ENCODE measurements at places on chromosomes 2 and 18.

- no peak for DNase-seq
Measured at GRCh38 chr2:13218205-13218604, 501.5 kb downstream of the TRIB2 start.

DNA sequence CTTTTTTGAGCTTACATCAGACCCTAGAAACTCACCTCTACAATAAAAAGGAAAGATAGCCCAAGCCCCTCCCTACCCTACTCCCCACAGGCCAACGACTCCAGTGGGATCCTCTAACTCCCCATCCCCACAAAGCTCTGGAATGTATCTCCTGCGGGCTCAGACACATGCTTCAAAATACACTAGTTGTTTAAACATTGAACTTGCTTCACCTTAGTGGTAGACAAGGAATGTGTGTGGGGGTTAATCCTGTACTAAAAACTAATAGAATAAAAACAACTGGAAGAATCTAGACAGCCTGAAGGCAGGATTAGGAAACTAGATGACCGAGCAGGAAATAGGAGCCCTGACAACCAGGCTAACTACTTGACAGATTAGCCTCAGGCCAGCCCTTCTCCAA is 211.5 kb downstream of the SUCLG1 start:
- DNase-seq, result no peak

- DNase-seq, result no peak
Measured at GRCh38 chr2:96528006-96528699, 8.4 kb upstream of the ARID5A start.

DNA sequence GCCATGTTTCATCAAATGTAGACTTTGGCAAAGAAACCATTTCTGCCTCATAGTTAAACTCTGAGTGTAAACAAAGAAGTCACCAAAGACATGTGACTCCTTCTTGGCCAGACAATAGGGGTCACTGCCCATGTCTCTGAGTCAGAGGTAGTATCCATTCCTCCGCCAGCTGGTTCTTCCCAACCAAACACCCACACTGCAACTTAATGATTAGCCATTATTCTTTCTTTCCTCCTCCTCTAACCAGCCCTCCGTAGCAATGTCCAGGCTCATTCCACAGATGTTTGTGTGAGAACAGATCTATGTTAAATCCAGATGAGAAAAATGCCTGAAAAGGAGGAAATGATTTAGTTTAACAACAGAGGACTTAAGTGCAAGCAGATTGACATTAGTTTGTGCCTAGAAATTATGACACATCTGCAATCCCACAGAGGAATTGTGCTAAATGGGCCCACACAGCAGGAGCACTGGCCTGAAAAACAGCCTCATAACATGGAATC is 127.9 kb upstream of the SH3BP4 start:
- no peak for DNase-seq

DNA sequence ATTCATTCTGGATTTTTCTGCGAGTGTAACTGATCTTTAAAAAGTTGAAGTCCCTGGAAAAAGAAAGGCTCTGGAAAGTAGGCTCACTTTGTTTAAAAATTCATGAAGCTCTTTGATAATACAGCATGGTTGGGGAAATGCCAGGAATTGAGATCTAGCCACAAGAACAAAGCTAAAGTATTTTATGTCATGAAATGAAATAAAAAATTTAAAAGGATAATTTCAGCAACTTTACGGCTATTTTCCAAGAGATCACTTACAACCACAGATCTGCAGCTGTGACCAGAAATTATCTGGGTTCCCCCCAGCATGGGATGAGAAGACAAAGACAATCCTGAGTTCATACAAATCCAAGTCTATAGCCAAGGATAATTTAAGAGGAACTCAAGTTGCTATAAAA is 25.3 kb upstream of the RFX8 start:
- DNase-seq, result no peak

DNA sequence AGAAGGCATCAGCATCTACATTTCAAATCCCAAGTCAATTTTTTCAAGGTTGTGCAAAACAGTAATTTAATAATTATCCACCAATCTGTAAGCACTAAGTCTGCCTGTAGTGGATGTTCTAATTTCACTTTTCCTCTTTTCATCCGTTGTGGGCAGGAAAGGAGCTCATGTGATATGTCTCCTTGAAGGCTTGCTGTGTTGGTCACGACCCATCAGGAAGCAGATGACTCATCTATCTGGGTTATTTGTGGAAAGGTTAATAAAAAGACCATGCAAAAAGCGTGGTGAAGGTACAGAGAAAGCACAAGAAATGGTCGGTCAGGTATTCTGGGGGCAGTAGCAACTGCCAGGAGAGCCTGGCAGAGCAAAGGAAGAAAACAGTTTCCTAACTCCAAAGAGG is 476.7 kb upstream of the RAB6C start:
- DNase-seq, result no peak

- DNase-seq, result no peak
Measured at GRCh38 chr2:234861841-234862735, 89.7 kb upstream of the SH3BP4 start.

DNA sequence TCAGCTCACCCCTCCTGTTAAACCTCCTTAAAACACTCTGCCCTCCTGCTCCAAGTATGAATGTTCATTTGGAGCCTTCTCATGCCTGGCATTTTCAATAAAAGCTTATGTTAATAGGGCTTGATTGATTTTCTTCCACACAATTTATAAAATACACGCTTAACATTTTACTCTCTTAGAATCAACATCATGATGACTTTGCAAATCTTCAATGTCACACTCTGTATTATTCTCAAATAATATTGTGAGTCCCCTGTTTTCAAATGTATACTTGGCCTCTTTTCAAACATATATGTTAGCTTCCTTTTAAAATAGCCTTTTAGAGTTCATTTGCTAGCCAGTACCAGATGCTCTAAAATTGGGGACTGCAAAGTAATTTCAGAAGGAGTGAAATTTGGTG is 520.3 kb downstream of the LRRTM4 start:
- DNase-seq, result no peak

DNA sequence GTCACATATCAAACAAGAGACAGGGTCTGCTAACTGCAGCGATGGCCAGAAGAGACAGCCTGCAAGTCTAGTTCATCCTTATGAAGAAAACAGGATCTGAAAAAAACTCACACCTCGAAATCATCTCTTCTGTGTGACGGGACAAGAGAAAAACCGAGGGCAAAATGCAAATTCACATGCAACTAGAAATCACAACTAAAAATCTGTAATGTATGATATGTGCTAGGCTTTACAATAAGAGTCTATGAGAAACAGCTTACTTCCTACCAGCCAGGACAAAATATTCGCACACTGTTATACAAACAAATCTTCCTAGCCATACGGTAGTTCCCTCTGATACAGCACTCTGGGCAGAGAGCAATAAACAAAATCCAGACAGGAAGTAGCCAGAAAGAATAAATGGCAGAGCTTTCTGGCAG is 48.8 kb downstream of the ANKRD44 start:
- no peak for DNase-seq

DNA sequence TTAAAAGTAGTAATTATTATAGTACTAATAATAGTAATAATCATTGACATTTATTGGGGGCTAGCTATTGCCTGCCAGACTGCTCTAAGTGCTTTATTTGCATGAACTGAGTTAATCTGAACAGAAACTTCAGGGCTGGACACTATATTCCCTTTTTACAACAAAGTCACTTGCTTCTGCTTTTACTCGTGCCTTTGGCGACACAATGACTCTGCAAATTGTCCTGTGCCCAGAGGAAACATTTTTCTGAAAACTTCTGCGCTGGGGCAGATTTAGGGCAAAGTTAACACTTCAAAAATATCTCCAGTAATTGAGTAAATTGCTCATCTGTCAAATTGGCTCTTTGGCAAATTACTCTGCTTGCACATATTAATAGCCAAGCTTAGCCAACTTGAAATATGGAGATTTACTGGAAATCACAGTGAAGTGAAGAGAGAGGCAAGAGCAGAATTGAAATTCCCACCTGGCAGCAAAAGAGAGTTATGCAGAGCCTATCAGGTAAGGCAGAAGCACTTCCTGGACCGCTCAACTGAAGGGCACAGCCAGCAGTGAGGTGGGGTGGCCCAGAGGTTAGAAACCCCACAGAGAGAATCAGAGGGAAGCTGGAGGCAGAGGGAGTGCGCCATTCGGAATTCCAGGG is 36.3 kb downstream of the BMP10 start:
- no peak for DNase-seq

GRCh38 chr2:68320118-68320641 is 431 bp upstream of the CNRIP1 start:
- DNase-seq, result peak; percentile 13

GRCh38 chr2:11079136-11079824 is 76.0 kb upstream of the SLC66A3 start:
- no peak for DNase-seq

- no peak for DNase-seq
Measured at GRCh38 chr18:56756966-56757365, 105.8 kb downstream of the WDR7 start.

Data from NCI-H460 (cell line).